Cerebellar cortex (tissue), 1 donor: ENCODE measurements at places on chromosomes 5 and 9.
A peak's percentile ranks its signal among the peaks of the same experiment; 100 is the strongest.

DNA sequence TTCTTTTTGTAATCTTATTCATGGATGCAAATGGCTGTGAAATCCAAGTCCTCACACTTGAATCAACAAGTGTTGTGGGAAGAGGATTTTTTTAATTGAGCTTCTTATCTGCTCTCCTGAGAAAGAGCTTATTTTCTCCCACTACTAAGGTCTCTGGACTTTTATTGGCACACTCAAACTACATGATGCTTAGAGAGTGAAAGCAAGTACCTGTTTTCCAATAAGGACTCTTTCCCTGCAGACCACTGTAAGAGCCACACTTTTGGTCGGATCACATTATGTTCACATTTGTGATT, 546.4 kb upstream of the ARRDC3 start:
- DNase-seq, result no peak

GRCh38 chr9:89497978-89498851, at the start of gene SEMA4D:
SEMA4D (minus strand) TSS chr9:89498113; CDS start chr9:89405456, 92,657 bp downstream.
- peak; percentile 80 for DNase-seq

- no peak for DNase-seq
These were observed 94.6 kb downstream of the RAPGEF1 start for GRCh38 chr9:131645078-131645776.

DNA sequence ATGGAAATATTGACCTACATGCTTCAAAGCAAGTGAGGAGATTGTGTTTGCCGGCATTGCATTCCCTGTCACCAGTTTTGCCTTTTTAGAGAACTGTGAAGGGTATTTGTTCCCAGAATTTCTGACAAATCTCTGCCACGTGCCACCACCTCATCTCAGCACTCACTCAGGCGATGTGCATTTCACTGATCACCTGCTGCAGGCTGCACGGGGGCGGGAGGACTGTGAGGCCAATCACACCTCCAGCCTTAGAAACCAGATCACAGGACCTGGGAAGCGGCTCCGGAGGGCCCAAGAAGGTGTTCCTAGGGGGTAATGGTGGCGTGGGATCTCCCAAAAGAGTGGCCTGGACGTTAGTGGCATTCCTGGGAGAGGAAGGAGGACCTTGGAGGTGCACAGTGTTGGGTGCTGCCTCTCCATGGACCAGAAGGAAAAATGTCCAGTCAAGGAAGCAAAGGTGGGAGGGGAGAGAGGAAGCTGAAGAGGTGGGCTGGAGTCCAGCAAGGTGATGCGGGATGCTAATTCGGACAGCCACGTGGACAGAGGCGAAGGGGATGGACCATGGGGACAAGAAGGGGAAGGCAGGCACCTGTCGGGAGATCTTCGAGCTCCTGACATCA, 63.6 kb upstream of the OLFM1 start:
- DNase-seq, result no peak

DNA sequence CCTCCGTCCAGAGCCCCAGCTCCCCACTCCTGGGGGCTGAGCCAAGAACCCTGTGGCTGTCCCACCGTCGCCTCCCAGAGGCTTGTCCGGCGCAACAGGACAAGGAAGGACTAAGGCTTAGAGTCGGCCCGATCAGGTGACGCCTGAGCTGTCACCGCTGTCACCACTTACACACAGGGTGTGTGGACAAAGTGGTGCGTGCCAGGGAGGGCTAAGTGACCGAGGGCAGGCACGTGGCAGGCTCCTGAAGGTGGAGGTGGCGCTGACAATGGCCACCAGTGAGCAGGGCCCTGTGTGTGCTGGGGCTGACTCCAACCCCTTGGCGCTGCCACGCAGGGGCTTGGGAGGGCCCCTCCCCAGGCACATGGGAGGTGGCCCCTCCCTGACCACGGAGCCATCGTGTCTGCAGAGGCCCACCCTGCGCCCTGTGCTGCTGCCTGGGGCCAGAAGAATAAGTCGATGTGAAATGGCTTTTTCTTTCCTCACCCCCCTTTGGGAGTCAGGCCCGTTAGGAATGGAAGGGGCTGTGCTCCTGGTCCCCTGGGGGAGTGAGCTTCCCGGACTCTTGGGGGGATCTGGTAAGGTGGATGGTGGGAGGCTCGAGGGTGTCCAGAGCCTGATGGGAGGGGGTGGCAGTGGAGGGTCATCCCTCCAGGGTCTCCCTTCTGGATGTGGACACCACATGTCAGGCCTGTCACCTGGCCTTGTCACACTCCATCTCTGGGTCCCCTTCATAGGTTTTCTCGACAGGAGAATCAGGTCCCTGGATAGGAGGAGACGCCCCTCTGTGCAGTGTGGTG, 2.6 kb upstream of the GPSM1 start:
- DNase-seq, result no peak

GRCh38 chr5:396531-396961, 46.4 kb upstream of the EXOC3 start:
- DNase-seq, result no peak

DNA sequence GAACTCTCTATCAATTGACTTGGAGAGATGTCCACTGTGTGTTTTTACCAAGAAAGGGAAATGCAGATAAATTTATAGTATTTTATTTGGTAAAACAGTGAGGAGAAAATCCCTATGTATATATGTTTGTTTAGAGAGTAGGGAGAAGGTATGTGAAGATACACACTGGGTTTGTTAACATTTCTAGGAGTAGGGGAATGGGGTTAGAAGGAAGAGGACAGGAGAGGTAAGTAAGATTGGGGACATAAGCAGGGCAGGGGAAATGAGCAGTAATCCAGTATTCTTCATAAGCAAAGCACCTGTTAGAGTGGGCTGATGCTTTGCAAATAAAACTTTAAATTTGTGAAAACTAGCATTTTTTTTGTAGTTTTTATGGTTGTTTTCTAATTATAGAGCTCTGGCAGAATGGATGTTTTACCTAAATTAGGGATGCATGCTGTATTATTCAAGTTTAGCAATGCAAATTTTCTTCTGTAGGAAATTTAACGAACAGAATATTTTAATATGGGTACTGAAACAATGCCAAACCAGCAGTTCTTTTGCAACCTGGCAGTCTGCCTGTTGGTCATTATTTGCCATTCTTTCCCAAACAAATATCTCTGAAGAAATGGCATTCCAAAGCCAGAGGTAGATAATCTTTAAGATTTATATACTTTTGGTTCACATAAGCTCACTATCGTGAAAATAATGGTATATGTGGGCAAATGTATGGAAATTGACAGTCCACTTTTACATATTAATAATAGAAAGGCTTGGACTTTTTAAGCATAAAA, 19.4 kb upstream of the DCP2 start:
- DNase-seq, result no peak

DNA sequence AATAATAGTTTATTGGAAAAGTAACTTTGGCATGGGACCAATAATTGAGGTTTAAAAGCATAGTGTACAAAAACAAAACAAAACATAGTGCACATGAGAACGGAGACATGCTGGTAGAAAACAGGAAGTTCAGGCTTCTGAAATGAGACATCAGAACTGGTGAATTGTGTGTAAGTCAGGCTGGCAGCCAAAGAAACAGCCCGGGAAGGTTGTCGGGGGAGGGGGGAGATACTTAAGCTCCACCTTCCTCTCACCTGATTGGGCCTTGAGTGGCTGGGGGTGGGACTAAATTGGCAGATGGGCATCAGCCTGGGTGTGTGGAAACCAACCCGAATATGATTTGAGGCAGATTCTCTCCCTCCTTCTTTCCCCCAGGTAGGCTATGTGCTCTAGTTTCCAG, 256.3 kb downstream of the SMARCA2 start:
- DNase-seq, result no peak

- DNase-seq, result no peak
These were observed 120.0 kb downstream of the C5orf15 start for GRCh38 chr5:133848341-133848811.

DNA sequence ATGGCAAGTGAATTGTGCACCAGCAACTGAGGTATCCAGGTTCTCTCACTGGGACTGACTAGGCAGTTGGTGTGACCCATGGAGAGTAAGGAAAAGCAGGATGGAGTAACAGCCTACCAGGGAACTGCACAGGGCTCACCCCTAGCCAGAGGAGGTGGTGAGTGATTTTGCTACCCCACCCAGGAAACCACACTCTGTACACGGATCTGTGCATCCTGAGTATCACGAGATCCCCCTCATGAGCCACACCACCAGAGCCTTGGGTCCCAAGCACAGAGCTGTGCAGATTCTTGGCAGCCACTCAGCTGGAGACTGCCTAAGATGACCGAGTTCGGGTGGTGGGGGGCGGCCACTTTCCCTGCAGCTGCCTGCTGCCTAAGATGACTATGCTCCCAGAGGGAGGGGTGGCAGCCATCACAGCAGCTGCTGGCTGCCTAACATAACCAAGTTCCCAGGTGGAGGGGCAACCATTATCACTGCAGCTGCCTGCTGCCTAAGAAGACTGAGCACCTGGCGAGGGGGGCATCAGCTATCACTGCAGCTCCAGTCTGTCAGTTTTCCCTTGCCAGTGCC, 48.4 kb upstream of the EFNA5 start:
- DNase-seq, result no peak

DNA sequence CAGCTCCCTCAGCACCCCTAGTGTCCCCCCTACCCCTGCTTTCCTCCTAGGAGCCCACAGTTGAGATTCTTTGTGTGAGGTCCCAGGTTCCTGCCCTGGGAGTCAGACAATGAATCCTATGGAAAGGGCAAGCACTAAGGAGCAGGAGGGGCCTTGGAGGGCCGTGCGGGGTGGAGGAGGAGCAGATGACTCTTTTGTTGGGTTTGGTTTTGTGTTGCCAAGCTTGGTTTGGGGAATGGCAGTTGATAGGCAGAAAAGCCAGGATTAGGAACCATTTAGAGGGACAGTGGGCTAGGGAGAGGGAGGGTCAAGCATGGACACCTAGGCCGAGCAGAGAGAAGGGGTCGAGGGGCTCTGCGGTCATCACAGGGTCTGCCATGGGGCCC, 61.6 kb upstream of the SPTLC1 start:
- DNase-seq, result no peak

GRCh38 chr9:19464061-19464763, 55.4 kb downstream of the ACER2 start:
- no peak for DNase-seq

GRCh38 chr9:120388003-120388855, 191.7 kb downstream of the CDK5RAP2 start:
- DNase-seq, result no peak

DNA sequence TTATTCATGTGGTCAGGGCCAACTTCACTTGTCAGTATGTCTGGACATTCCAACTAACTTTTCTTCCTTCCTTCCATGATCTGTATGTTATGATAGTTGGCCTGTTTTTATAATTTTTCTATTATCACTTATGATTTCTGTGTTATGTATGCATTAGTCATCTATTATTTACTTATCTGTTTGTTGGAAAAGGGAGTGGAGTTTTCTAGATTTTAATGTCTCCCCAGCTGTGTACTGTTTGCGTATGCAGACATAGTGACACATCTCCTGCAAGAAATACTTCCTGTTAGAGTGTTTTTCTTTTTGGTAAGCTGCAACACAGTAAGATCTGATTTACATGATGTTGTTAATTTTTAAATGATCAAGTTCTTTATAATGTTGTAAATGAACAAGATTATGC, 8.7 kb upstream of the INSYN2B start:
- DNase-seq, result no peak

DNA sequence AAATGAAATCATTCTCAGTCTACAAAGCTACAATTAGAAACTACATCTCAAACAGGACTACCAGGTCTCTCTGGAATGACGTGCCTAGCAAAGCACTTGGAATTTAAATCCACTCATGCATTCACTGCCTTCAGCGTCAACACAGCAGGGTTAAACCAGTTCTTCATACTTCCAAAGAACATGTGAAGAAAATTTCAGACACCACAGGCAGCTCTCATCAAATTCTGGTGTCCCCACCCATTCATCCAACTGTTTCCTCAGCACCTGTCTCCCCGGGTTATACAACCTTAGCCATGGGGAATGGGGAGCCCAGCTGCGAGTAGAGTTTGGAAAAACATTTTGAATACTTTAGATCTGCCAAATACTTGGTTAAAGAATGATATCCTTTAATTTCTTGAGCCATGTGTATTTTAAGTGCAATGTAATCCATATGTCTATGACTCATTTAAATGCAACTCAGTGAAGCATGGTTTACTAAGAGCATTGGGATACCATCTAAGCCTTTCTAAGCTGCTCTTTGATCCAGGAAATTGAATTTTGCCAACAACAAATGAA, 17.5 kb downstream of the ADAM19 start:
- no peak for DNase-seq

GRCh38 chr5:91175708-91176107, 207.4 kb downstream of the ARRDC3 start:
- DNase-seq, result no peak

DNA sequence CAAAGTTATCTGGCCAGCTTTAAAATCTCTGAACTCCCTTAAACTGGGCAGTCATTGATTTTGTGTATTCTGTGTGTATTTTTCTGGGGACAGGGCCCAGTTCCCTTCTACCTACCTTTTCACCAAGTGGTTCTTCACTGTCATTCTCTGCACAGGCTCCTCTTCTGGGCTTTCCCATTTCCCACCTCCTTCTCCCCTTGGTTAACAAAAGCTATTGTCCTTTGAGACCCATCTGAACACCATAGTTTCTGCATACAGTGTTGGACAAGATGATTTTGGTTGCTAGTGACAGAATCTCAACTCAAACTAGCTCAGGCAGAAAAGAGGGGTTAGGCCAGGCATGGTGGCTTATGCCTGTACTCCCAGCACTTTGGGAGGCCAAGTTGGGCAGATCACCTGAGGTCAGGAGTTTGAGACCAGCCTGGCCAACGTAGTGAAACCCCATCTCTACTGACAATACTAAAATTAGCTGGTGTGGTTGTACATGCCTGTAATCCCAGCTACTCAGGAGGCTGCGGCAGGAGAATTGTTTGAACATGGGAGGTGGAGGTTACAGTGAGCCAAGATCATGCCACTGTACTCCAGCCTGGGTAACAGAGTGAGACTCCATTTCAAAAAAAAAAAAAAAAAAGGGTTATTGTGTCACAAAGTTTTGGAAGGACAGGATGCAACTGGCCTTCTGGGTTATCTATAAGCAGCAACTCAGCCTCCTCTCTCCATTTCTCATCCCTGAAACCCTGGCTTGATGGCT, 31.0 kb upstream of the ANKRD34B start:
- DNase-seq, result peak; percentile 1

- no peak for DNase-seq
These were observed 32.6 kb downstream of the SLC35D2 start for GRCh38 chr9:96350866-96351265.

- DNase-seq, result no peak
These were observed 374.6 kb downstream of the OSTF1 start for GRCh38 chr9:75462866-75463265.

DNA sequence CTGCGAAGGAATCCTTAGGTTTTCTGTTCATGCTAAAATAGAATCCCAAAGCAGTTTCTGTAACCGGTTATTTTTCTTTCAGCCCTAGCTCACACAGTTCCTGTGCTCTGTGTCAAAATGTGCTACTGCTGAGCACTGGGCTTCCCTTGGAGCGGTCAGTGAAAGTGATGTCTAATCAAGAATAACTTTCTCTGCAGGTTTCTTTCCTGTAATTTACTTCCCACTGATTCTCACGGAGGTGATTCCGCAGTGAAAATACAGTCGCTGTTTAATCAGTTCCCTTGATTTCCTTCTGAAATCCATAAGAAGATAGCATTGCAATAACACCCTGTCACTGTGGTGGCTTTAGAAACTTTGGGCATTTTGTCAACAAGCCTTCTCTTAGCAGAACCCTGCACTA, 112.0 kb upstream of the ISL1 start:
- peak; percentile 51 for DNase-seq

- DNase-seq, result no peak
These were observed 205.2 kb upstream of the DAB2 start for GRCh38 chr5:39629946-39630345.
